ENCODE measurements at places on chromosomes 2 and 18.

DNA sequence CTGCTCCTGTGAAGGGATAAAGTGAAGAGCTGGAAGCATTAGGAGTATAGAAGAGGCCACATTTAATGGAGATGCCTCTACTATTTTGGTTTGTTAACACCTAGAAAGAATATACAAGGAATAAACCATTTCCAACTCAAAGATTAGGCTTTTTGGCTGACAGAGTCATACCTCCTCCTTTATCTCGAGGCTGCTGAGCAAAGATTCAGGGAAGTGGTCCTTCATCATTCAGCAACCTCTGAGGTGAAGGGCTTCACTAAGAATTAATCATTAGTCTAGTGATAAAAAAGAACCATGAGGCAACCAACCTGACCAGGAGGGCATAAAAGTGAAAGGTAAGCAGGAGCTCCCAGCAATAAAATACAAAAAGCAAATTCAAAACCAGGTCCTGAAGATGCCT lies 25.8 kb downstream of the AAK1 start:
- no peak for DNase-seq

- DNase-seq, result no peak
Measured at GRCh38 chr2:98085649-98086048, 1.3 kb upstream of the VWA3B start.

GRCh38 chr18:62529597-62529996 lies 6.8 kb downstream of the ZCCHC2 start:
- DNase-seq, result no peak

DNA sequence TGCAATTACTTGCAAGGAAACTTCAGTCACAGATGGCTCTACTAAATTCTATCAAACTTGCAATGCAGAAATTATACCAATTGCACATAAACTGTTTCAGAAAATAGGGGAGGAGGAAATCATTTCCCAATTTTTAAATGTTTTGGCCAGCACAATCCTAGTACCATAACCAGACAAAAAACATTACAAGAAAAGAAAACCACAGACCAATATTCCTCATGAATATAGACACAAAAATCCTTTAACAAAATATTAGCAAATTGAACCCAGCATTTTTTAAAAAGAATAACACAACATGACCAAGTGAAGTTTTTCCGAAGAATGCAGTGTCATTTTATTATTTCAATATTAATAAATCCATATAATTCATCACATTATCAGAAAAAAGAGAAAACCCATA lies 45.8 kb downstream of the INO80C start:
- no peak for DNase-seq

DNA sequence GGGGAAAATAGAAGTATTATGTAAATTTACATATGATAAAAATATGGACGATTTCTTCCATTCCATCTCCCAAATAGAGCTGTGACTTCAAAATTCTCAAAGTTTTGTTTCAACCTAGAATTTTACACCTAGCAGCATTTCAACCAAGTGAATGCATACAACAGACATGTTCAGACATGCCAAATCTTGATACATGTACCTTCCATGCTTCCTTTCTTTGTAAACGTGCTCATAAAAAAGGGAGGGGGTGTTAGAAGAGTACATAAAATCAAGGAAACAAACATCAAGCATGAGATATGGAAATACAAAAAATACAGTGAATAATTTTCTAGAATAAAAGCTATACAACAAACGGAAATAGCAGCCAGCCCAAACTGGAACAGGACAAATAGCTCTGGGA lies 974.2 kb downstream of the ERBB4 start:
- no peak for DNase-seq

GRCh38 chr2:43455731-43456642 lies 139.9 kb downstream of the THADA start:
- no peak for DNase-seq

- DNase-seq, result no peak
Measured at GRCh38 chr18:69109686-69110085, 291.0 kb upstream of the DOK6 start.

DNA sequence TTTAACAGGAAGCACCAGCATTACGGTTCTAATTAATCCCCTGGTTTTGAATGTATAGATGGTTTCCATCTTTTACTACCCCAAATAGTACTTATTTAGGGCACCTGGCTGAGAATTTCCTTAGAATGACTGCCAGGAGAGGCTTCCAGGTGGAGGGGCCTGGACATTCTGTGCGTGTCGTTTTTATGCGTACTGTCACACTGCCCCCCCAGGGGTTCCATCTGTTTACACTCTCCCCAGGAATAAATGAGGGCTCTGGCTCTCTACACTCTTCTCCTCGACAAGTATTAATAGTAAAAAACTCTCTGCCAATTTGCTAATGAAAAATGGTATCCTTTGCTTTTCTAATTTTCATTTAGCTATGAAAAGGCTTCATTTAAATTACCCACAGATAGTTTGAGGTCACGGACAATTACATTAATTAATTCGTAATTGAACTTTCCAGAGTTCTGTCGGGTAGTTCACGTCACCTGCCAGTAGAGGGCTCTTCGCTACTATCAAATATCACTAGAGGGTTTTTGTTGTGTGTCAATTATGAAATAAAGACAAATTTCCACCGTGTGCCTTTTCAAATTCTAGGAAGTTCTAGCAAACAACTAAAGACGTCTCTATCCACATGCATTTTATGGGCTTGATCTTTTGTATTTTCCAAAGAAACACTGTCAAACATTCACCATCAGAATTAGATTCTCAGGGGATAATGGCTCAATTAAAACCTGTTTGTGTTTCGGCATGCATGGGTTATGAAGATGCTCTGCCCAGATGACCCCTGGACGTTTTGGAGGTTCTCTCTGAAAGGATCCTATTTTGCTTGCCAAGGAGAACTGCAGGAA lies 88.8 kb upstream of the ASB18 start:
- DNase-seq, result no peak

DNA sequence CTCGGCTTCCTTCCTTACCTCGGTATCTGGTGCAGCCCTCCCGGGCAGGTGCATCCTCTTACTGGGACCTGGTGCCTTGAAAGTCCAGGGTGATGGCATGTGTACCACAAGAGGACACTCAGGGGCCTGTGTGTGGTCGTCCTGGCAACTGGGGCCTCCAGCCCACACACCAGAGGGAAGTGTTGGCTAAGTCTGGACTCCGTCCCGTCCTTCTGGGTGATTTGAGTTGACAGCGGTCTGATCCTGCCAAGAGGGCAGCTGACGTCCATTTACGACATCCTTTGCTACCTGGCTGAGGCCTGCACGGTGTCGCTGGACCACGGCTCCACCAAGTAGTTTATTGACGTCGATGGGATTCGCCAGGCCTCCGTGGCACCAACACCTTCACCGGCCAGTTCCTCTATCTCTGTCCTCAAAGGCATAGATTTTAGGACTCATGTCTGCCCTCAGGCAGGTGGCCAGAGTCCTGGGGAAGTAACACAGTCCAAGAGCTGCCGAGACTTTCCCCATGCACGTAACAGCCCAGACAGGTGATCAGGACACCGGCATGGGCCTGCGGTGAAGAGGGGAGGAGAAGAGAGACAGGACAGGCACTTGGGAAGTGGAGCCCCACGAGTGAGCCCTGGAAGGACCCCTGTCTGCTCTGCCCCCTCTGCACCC lies 186.0 kb upstream of the HDAC4 start:
- no peak for DNase-seq

GRCh38 chr2:121202541-121203310 lies 82.3 kb downstream of the TFCP2L1 start:
- no peak for DNase-seq

GRCh38 chr2:16650287-16651249 lies 15.1 kb downstream of the CYRIA start:
- no peak for DNase-seq

- DNase-seq, result no peak
Measured at GRCh38 chr2:64568836-64569235, 44.7 kb downstream of the AFTPH start.

- DNase-seq, result peak; percentile 44
Measured at GRCh38 chr2:231708773-231709635, 679 bp downstream of the PTMA start.

DNA sequence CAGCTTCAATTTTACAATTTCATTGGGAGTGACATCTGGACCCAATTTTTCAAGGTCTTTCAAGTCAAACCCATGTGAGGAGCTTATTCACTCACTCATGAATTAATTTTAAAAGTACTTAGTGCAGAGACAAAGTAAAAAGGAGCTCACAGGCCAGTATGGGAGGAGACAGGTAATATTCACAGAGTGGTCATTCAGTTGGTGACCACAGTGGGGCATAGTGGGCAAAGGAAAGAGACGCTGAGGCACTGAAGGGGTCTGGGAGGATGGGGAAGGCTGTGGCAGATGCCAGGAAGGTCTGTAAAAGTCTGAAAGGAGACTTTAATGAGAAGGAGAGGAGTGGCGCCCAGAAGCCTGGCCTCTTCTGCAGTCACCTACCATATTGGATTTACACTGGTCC lies 76.0 kb downstream of the CD8B2 start:
- DNase-seq, result no peak

Measured in stimulated activated CD4-positive, alpha-beta T cell treated with anti-CD3 and anti-CD28 coated beads, Interleukin-15, amount 100 ng/mL, for 1 hour (primary cell).